Activated CD8-positive, alpha-beta memory T cell treated with anti-CD3 and anti-CD28 coated beads, Interleukin-2, amount 50 U/mL, for 4 hours (primary cell): ENCODE measurements at places on chromosomes 13 and 19.

DNA sequence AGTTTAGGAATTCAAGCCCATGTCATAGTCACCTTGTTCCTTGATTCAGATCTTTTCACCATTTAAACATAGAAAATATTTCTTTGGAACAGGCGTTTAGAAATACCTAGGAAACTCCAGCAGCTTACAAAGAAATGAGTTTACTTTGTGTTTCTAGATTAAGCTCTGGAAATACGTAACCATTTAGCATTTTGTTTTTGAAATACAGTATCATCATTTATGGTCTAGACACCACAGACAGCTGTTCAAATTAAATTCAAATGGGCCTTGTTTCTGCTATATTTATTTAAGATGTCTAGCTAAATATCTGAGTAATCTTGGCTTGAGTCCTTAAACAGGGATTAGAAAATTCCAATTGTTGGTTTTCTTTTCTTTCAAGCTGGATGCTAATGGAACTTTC is 228.5 kb downstream of the NDFIP2 start:
- DNase-seq = no peak

DNA sequence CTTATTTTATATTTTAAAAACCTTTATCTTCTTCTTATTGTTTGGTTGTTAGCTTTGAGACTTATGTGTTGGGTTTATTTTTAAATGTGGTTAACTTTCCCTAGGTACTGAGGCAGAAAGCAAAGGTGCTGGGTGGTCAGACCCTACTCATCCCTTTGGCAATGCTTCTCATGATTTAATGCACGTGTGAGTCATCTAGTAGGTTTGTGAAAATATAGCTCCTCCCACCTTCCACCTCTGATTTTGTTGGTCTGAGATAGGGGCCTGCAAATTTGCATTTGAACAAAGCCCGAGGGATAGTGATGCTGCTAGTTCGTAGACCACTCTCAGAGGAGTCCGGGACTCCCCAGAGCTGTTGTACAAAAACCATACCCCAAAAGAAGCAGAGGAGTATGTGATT is 771.3 kb upstream of the ARGLU1 start:
- no peak for DNase-seq

- DNase-seq = no peak
These were observed 118.7 kb downstream of the POSTN start for GRCh38 chr13:37479916-37480315.

DNA sequence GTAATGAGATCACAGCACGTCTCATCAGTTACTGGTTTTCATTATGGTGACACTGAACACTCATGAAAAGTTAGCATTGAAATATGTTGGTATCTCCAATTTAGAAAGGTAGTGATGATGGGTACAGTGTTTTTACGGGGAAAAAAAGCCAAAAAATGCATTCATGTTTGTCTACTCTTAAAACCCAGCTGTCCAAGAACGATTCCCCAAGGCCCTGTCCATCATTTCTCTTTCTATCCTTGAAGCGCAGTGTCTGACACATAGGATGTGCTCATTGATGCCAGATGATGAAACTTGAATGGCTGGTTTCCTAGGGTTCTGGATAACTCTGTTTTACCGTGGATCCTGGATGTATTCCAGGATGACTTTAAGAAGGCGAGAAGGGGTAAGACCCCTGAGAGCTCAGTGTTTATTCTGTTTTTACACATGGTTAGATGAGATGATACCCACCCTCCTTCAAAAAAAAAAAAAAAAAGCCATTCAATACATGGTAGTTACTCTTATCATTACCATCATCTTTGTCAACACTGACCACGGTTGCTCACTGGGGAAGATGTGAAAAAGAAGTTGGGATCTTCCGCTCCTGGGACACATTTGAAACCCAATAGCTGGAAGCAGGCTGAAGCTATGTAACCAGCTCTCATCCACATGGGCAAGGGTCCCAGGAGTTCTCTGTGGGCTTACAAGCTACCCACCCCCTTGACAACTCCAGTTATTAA is 22.5 kb downstream of the SERP2 start:
- DNase-seq = no peak

- DNase-seq = no peak
These were observed 23.0 kb upstream of the CEACAM4 start for GRCh38 chr19:41649827-41650226.

GRCh38 chr13:40061466-40062450 is 406.3 kb downstream of the COG6 start:
- no peak for DNase-seq

- DNase-seq = no peak
These were observed 3.3 kb upstream of the CACNG7 start for GRCh38 chr19:53905787-53906186.

- DNase-seq = no peak
These were observed 1135.0 kb downstream of the SLITRK1 start for GRCh38 chr13:82747291-82747690.

DNA sequence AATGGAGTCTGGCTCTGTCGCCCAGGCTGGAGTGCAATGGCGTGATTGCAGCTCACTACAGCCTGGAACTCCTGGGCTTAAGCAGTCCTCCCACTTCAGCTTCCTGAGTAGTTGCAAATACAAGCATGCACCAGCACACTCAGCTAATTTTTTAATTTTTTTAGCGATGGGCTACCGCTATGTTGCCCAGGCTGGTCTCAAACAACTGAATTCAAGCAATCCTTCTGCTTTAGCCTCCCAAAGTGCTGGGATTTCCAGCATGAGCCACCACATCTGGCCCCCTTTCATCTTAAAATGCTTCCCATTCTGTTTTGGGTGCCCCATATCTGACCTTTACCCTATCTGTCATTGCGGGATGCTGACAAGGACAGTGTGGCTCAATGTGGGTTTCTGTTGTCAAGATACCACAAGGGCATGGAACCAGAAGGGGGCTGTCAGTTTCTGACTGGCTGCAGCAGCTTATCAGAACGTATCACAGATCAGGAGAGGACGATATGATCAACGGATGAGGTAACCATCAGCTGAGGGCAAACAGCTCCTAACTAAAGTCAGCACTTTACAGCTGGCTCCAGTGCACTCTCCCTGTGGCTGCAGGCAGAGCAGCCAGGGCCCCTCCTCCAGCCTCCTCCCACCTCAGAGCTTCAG is 32.4 kb downstream of the GPR42 start:
- DNase-seq = no peak

DNA sequence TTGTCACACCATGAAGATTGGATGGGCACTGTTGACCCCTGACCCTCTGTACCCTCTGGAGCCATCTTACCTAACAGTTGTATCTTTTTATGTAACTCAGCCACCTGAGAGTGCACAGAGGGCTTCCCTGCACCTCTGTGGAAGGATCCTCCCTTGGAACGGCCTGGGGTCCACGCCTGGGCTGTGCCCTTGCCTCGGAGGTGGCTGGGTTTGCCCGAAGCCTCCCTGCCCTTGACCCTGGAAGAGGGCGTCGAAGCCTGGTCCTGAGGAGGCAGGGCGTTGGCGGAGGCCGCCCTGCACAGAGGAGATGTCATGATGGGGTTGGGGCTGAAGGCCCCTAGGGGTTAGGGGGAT is 241 bp downstream of the ODAD3 start:
- no peak for DNase-seq

GRCh38 chr19:305240-306150 is 14.3 kb upstream of the PLPP2 start:
- DNase-seq = no peak

- DNase-seq = no peak
These were observed 8.2 kb upstream of the SBK3 start for GRCh38 chr19:55553217-55554182.

GRCh38 chr19:54851353-54851752 is 1.1 kb downstream of the KIR3DL2 start:
- no peak for DNase-seq

- DNase-seq = no peak
These were observed 107.1 kb upstream of the MIR17HG start for GRCh38 chr13:91240341-91240740.

- DNase-seq = no peak
These were observed 701.3 kb upstream of the KLHL1 start for GRCh38 chr13:70809588-70809987.

- DNase-seq = no peak
These were observed 38.7 kb downstream of the HTR2A start for GRCh38 chr13:46858163-46858562.

DNA sequence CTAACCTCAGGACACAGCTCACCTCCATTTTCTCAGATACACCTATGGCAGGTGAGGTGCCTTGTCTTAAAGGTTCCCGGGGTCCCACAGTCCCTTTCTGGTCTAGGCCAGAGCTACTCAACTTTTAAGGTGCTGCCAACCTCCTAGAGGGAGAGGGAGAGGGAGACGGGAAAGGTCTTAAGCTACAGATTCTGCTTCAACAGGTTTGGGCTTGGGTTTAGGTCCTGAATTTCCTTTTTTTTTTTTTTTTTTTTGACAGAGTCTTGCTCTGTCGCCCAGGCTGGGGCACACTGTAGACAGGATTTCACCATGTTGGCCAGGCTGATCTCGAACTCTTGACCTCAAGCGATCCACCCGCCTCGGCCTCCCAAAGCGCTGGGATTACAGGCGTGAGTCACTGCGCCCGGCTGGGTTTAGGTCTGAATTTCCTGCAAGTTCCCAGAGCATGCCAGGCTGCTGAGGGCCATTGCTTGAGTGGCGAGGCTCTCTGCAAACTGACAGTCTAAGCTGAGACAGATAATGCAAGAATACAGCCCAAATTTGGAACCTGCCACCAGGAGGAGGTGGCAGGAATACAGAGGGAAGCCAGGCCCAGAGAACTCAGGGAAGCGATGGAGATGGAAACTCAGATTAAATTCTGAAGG is 7.8 kb upstream of the SYCN start:
- DNase-seq = no peak

- DNase-seq = no peak
These were observed 56.1 kb downstream of the MRPL57 start for GRCh38 chr13:21232599-21232998.

GRCh38 chr13:53411463-53411862 is 382.9 kb downstream of the OLFM4 start:
- no peak for DNase-seq
